Tibial nerve (tissue), 4 donors: ENCODE measurements at places on chromosomes 13 and 19. TPM values are rescaled to one million over a fixed set of nuclear protein-coding genes. Genes with fewer than 3 reads are reported as not detected.

Gene CYP4F2
- total RNA-seq = not detected

Gene C2CD4C
- total RNA-seq = 0.87 TPM

Gene ZNF577
- total RNA-seq = 14.5 TPM

Gene GRIK5
- total RNA-seq = 3.1 TPM

Gene NOVA2
- 1.8 TPM for total RNA-seq

Gene INSR
- 212 TPM for total RNA-seq

Gene MEIOSIN
- not detected for total RNA-seq

Gene PSG1
- total RNA-seq = not detected

Gene SAE1
- 66.9 TPM for total RNA-seq
